Thyroid gland (tissue), 4 donors: ENCODE measurements at places on chromosomes 1 and 21.

DNA sequence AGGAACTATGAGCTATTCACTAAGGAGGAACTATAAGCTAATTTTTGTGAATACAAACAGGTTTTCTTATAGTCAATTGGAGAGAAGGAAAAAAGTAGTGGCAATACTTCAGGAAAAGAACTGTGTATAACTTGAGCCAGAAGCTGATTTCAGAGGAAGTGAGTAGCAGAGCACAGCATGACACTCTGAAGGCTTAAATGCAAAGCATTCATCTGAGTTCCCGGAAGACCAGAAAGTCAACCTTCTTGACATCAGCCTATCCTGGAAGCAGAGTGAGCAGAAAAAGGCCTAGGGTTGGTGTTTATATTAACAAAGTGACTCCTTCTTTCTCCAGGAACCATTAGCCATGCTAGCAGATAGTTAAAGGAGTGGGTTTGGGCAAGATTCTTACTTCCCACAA lies 545.2 kb downstream of the MRPL39 start:
- DNase-seq, result no peak

GRCh38 chr1:220123889-220124288 lies 30.0 kb downstream of the IARS2 start:
- no peak for DNase-seq

DNA sequence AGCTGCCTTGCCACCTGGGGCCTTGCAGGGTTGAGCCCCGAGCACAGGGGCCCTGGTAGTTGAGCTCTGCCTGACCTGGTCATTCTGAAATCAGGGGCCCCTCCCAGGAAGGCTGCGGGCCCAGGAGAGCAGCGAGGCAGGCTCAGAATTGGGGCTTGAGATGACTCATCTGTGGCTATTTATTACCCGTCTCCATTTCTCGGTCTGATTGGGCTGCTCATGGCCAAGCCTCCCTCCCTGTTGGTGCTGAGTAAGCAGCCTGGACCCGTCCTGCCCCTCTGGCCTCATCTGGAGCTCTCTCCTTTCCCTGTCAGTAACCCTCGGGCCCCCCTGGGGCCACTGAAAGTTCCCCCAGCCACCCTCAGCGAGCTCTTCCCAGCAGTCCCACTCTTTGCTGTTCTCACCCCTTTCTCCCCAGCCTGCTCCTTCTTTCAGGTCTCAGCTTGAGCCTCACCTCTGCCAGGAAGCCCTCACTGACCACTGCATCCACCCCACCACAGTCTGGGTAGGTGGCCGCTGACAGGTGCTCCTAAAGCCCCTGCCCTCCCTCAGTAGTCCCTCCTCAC lies 11.0 kb upstream of the TNFRSF8 start:
- DNase-seq, result no peak

DNA sequence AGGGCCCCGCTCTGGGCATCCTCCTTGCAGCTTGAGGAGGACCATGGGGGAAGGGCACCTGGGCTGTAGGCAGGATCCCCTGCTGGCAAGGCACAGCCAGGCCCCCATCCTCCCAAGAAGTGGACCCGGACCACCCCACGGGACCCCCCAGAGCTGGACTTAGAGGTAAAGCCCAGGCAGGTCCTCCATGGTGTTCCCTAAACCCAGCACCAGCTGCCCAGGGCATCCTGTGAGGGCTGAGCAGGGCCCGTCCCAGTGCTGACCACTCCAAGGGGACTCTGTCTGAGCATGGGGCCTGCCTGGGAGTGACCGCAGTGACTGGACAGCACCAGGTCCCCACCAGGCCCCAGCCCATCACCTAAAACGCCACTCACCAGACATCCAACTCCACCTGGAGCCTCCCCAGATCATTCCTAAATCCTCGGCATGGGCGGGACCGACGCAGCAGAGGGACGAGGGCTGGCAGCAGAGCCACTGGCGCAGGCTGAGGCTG lies 21.3 kb downstream of the COL6A2 start:
- DNase-seq, result no peak

DNA sequence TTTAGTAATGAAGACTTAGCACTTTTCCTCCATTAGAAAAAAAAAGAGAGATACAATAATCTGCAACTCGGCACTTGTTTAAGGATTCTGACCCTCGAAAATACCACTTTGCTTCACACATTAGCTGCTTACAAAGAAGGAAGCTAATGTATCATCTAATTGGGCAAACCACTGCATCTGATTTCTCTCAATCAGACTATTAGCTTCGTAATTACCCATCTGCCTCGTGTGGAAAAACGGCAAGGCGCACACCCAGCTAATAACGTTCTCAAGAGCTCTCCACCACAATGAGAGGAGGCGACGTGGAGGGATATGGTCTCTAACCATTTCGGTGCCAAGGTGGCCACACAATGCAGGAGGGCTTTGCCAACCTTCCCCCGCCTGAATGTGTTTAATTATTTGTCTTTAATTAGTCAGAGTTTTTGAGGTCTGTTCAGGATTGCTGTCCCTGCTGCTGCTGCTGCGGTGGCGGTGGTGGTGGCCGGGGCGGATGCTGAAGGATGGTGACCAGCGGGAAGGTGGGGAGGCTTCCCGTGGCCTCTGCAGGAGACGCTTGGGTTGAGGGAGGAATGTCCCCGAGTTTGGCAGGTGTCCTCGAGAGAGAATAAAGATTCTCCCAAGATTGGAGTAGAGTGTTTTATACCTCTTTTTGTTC lies 374.5 kb downstream of the RPS6KC1 start:
- no peak for DNase-seq

GRCh38 chr1:175978926-175979325 lies 228.2 kb downstream of the COP1 start:
- no peak for DNase-seq

DNA sequence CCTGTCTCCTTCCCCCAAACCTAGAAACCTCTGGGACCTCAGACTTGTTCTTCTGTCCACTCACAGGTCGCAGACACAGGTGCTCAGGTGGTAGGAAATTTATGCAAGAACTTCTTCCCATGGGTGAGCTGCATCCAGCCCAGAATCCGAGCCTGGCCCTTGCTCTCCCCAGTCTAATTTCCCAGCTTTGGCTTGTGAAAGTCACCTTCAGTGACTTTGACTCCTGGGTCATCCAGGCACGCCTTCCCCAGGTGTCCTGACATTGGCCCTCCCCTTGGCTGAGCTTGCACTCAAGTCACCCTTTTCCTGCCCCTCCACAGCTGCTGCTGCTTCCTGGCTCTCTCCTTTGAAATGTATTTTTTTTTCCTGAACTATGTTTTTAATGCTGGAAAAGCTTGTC lies 6.6 kb downstream of the IPO13 start:
- DNase-seq, result no peak

DNA sequence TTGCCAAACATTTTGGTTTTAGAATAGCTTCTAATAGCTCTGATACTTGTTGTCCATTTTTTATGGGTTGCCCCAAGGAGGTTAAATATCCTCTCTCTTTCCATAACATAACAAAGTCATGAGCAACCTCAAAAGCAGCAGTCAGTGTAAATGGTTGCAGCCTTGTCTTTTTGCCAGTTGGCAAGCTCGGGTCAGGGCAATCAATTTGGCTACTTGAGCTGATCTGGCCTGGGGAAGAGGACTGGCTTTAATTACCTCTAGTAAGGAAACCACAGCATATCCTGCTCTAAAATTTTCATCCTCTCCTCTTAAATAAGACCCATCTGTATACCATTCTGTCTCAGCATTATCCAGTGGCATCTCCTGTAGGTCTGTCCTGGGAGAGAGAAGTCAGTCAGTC lies 21.2 kb upstream of the FMO4 start:
- no peak for DNase-seq

- no peak for DNase-seq
These were observed 220.0 kb upstream of the GREM2 start for GRCh38 chr1:240831922-240832321.

DNA sequence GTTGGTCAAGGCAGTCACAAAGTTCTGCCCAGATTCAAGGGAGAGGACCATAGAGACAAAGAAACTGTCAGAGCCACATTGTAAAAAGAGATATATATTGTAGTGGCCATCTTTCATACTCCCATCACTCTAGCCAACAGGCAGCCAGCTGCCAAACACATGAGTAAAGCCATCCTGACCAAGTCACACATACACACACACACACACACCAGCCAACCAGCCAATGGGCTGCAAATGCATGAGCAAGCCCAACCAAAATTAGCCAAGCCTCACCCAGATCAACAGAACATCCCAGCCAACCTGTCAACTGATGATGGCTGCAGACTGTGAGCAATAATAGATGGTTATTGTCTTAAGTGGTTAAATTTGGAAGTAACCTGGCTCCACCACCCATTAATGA lies 120.7 kb downstream of the SEC16B start:
- DNase-seq, result no peak

- DNase-seq, result no peak
These were observed 57.8 kb downstream of the ESRRG start for GRCh38 chr1:216665406-216665805.

GRCh38 chr1:11594222-11594621 lies 60.0 kb downstream of the FBXO2 start:
- DNase-seq, result no peak
